Femur (tissue), 1 donor: ENCODE measurements at places on chromosomes 1 and 21.

- DNase-seq = no peak
These were observed 2.8 kb downstream of the ARHGEF2 start for GRCh38 chr1:155975375-155976061.

GRCh38 chr21:44487831-44488230 lies 32.5 kb downstream of the LRRC3 start:
- DNase-seq = no peak

DNA sequence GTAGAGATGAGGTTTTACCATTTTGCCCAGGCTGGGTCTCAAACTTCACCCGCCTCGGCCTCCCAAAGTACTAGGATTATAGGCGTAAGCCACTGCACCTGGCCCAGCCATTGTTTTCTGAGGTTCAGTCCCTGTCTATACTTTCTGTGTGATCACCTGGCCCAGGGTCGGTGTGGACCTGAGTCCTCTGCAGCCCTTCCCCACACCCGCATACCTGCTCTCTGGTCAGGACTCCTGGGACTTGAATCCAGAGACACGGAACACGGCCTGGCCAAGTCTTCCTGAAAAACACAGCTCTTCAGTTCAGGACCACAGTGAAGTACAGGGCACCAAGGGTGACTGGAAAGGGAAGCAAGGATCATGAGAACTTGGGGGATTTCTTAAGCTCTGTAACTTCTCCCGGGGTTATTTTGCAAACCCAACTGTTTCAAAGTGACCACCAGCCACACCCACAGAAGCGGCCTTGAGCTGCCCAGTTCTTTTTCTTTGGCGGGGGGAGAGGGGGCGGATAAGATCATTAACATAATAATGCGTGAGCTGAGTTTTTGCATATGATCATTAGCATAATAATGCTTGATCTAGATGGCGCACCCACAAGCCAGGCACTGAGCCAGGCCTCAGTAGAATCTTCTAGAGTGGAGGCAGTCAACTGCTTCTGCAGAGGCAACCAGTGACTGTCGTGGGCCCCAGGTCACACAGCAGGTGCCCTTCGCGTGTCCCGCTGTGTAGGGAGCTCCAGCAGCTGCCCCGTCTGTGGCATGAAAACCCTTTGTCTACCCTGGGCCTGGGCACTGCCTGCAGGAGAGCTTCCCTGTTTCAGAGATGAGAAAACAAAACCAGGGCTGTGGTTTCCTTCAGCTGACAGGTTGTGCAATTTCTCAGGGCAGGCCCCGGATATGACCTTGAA lies 1.7 kb upstream of the NADK start:
- peak; percentile 63 for DNase-seq

GRCh38 chr21:37829447-37829846 lies 86.8 kb downstream of the KCNJ6 start:
- no peak for DNase-seq

DNA sequence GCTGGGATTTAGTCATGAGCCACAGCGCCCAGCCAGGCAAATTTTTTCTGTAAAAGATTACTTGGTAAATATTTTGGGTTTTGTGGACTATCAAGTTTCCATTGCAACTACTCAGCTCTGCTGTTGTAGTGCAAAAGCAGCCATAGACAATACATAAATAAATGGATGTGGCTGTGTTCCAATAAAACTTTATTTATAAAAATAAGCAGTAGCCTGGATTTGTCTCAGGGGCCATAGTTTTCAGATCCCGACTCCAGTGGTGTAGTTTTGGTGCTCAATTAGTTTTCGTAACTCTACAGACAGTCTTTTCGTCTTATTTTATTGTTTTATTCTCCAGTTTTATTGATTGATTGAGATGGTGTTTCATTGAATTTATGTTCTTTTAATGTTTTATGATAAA lies 80.1 kb upstream of the IVNS1ABP start:
- DNase-seq = no peak

DNA sequence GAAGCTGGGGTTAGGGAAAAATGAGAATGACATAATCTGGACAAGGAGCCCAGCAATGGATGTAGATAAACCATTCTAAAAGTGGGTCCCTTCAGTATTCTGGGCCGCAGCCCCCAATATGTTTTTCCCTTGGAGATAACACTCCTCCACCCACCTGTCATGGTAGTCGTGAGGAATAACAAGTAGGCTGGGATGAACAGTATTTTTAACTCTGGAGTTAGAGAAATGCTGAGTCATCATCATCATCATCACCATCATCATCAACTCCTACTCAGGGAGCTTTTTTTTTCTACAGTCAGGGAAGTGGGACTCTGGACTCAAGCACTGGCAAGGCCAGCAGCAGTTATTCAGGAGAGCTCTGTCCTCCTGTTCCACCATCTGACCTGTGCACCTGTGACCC lies 12.8 kb downstream of the CADM3 start:
- no peak for DNase-seq

GRCh38 chr1:145991735-145992412 lies 4.5 kb downstream of the TXNIP start:
- no peak for DNase-seq

DNA sequence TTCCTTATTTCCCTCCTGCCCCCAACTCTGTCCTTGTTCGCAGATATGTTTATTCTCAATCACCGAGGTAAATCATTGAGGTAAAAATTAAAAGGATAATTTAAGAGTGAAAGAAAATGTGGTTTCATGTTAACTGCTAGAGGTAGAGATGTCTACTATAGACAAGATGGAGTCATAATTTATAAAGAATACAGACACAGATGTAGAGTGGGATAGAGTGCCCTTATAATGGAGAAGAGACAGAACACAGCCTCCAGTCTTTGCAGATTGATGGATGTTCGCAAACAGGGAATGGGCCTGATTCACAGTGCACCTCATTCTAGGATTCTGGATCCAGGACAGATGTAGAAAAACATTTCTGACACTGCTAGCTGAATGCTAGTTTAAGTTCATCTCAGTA lies 139.1 kb upstream of the SERTAD4 start:
- DNase-seq = no peak

DNA sequence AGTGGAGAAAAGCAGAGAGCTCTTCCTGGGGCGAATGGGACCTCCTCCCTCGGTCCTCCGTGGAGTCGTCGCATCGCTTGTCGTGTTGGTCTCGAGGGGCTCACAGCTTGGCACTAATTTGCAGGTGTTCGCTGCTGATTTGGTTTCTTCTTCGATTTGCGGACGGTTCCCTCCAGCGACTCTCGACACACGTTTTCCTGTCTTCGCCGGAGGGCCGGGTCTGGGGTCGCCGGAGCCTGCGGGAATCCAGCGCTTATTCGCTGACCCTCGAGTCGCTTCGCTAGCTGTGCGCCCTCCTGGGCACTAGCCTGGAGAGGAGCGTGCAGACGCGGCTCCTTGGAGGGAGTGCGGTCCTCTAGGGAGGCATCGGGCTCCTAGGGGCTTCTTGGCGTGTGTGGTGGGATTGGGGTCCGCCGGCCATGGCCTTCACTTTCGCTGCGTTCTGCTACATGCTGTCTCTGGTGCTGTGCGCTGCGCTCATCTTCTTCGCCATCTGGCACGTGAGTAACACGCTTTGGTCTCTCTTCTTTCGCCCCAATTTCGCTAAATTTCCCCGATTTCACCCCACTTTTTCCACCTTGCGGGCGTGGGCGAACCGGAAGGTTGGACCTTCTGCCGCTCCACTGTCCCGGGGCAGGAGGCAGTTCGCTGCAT lies 766 bp downstream of the CNIH3 start:
- no peak for DNase-seq

DNA sequence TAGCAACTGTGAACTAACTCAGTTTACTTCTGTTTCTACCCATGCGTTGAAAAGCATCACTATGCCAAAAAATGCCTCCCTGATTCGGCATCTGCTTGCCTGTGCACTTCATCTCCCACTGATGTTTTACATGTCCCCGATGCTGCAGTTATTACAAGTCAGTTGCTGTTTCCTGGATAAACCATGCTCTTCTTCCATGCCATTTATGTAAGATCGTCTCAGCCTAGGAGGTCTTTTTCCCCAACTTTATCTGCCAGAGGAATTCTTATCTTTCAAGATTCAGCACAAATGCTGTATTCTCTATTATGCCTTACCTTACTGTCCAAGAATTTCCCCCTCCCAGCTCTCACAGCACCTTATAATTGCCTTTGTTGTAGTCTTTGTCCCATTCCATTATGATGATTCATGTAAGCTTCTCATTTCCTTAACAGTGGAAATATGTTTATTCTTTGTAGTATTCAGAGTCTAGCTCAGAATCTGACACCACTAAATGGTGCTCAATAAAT lies 30.0 kb downstream of the PRKACB start:
- DNase-seq = no peak

- no peak for DNase-seq
These were observed 74.1 kb upstream of the POU3F1 start for GRCh38 chr1:38120552-38121230.

DNA sequence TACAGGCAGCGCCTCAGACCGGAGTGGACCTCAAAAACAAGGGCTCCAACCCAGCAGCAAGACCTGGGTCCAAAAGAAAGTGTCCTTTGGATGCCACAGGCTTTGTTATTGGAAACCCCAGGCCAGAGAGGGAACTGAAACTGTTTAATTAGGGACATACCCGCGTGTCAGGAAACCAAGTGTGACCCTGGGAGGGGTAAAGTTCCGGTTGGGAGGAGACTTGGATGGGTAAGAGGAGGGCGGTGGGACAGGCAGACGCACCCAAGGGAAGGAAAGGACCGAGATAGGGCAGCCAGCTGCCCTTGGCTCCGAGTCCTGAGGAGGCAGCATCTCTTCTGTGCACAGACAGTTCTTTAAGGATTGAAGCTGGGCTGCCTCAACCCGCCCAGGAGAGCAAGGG lies 71.4 kb downstream of the CDC7 start:
- peak; percentile 32 for DNase-seq

DNA sequence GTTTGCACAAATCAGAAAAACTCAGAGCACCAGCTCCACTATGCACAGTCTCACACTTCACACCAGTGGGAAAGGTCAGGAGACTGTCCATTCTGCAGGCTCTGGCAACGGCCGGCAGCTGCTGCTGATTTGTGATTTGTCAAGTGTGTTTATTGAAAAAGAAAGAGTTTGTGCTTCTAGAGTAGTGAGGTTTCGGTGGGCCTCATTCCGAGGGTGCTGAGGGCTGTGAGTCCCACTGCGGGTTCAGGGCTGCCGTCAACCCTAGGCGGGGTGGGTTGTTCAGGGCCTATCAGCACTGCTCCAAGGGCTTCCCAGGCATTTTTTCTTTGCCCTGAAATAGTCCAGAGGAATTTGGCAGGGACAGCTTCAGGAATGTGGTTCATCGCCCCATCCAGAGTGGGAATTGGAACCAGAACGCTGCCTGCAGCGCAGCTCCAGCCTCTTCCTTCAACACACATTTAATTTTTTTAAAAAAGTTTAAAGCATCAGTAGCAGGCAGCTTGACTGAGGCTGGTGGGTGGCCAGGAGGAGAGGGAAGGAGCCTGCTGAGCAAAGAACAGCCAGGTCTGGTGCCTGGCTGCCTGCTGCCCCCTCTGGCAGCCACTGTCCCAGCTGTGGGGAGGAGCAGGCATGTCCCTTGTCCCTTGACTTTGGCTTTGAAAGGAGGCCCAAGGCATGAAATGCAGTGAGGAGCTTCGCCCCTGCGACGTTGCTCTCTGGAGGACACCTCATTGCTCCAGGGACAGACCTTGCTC lies 19.7 kb downstream of the STUM start:
- peak; percentile 70 for DNase-seq

GRCh38 chr21:32101277-32101676 lies 177.6 kb downstream of the MIS18A start:
- DNase-seq = no peak

GRCh38 chr1:45716700-45717099 lies 28.7 kb downstream of the TMEM69 start:
- no peak for DNase-seq

- DNase-seq = no peak
These were observed 241.9 kb downstream of the PTPRU start for GRCh38 chr1:29478151-29478791.

DNA sequence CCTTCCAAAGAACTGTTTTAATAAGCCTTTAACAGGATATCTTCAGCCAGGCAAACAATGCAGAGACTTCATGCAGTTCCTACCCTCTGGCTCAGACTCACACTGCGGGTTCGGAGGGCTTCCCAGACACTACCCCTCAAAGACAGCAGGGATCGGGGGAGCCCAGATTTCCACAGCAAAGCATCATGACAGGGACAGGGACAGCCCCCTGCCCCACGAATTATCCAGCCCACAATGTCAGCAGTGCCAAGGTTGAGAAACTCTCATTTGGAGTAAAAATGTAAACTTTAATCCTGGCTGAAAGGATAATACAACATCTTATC lies 20.1 kb downstream of the NPHP4 start:
- no peak for DNase-seq

GRCh38 chr1:30513396-30514136 lies 209.8 kb downstream of the MATN1 start:
- DNase-seq = peak; percentile 2

DNA sequence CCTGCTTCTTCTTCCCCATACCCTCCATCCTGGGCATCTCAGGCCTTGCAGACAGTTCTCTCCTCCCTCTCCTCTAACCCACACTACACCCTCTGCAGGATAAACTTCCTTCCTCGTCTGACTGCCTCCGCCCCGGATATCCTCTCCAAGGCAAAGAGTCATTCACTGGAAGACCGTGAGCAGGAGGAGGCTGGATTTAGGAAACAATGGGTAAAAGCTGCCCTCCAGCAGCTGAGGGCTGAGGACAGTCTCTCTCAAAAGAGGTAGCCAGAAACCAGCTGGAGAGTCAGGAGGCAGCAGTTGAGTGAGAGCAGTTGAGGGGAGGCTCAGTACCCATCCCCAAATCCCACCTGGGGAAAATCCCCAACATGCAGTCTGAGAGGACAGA lies 1.4 kb downstream of the CSRP1 start:
- no peak for DNase-seq

- no peak for DNase-seq
These were observed 32.3 kb downstream of the VWA5B1 start for GRCh38 chr1:20322825-20323612.

- no peak for DNase-seq
These were observed 161.3 kb downstream of the ZNF281 start for GRCh38 chr1:200248541-200248940.

DNA sequence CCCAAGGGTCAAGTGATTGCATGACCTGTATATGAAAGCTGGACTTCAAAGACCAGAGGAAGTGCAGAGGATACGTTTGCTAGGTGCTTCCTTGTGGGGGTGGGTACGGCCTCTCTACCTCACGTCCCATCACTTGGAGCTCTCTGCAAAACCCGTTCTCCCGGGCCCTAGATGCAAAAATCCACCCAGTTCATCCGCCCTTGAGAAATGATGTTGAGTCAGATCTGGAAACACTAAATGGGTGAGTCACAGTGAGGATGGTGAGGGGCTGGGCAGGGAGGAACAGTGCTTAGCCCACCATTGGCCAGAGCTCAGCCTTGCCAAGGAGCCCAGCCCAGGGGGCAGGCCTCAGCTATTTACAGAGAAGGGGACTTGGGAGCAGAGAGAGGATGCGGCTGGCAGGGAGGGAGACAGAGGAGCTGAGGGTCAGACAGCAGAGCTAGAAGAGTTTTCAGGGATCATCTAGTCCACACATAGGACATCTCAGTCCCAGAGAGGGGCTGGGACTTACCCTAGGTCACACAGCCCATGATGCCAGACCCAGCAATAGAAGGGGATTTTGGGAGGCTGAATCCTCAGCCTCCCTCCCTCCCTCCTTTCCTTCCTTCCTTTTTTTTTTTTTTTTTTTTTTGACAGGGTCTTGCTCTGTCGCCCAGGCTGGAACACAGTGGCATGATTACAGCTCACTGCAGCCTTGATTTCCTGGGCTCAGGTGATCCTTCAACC lies 14.6 kb downstream of the ARHGEF10L start:
- DNase-seq = no peak

GRCh38 chr1:245404952-245405351 lies 250.2 kb downstream of the KIF26B start:
- DNase-seq = no peak

- DNase-seq = peak; percentile 63
These were observed 1.9 kb downstream of the DHRS3 start for GRCh38 chr1:12615865-12616708.

GRCh38 chr1:89285745-89286380 lies 13.2 kb upstream of the GBP5 start:
- DNase-seq = no peak
